ENCODE measurements at places on chromosomes 6 and 20. TPM values are rescaled to one million over a fixed set of nuclear protein-coding genes. Genes with fewer than 3 reads are reported as not detected.

RSPO4 gene
- total RNA-seq, result not detected

OLIG3 gene
- total RNA-seq, result not detected

SLC17A3 gene
- total RNA-seq, result 14.5 TPM

MEI4 gene
- total RNA-seq, result 0.20 TPM

DNA sequence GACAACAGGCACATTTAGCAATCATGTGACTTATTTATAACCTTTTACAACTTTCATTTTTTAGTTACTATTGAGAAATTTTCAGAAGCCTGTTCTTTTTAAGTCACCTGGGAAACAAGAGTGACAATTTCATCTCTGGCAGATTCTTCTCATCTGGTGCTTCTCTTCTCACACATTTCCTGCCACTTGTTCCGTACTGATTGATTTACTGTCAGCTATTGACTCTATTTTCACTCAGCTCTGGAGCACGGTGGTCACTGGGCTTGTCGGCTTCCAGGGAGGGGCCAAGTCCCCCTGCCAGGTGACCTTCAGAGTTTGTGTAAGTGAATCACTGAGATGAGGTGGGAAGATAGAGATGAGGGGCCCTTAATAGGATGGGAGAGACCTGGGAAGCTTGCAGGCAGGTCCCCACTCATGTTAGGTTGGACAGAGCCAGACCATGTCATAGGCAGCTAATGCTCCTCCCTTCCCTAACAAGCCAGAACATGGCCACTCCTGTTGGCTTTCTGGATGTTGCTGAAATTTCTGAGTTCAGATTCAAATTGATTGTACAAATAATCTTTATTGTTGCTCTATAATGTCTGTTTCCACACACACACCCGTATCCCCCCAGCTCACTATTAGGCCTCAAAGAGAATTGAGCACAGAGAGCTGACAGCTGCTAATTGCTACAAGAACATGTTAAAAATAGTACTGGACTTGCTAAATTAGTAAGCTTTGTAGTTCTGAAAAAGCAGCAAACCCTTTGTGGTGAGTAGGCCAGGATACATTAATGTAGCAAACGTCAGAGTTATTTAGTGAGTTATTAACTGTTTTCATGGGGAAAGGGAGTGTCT is 13.3 kb downstream of the DUSP22 start:
- DNase-seq, result no peak

- DNase-seq, result no peak
These were observed 97.5 kb downstream of the LAMP5 start for GRCh38 chr20:9611921-9612320.

GRCh38 chr20:32115211-32115767 is 5.8 kb downstream of the TM9SF4 start:
- no peak for DNase-seq

GRCh38 chr6:63923139-63923739 is 287.6 kb downstream of the PHF3 start:
- no peak for DNase-seq

DNA sequence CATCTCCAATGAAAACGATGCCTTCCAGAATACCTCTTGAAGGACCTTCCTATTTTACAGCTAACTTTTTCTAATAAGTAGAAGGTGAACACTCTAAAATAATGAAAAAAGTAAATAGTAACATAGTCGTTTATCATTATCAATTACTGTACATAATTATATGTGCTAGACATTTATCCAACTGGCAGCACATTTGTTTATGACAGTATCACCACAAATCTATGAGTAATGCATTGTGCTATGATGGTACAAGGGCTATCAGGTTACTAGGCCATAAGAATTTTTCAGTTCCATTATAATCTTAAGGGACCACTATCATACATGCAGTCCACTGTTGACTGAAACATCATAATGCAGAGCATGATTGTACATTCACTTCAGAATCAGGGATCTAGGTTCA is 68.4 kb downstream of the ATG5 start:
- DNase-seq, result no peak
